Right ventricle myocardium superior (tissue), 1 donor: ENCODE measurements at places on chromosomes 5 and 9.

DNA sequence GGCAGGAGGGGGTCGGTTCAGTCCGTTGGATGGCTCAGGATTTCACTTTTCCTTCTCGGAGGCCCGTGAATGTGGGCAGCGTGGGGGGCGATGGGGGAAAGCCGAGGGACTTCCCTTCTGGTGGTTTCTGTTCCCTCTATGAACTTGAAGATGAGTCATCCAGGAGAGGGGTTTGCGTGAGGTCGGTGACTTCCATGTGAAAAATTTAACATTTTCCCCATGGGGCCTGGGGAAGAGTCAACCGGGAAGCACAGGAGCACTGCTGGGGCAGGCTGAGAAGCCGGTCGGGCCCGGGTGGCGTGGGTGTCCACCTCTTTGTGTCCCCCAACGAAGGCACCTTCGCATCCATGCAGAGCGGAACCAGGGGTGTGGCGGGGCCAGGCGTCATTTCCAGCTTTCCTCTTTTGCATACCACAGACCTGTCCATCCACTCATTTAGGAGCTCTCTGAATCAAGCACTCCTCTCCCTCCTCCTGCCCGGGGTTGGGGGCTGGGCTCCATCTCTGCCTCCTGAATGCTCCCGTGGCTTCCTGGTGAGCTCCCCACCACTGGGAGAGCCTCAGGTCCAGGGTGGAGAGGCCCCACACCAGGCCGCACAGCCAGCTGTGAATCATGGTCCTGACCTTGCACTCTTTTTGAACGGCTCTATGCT is 68.4 kb downstream of the ANKRD33B start:
- no peak for DNase-seq

GRCh38 chr5:8683496-8683895 is 814.5 kb downstream of the MTRR start:
- DNase-seq: no peak

GRCh38 chr5:147921136-147921535 is 14.8 kb upstream of the C5orf46 start:
- no peak for DNase-seq

GRCh38 chr5:135881819-135882218 is 13.8 kb downstream of the IL9 start:
- no peak for DNase-seq

DNA sequence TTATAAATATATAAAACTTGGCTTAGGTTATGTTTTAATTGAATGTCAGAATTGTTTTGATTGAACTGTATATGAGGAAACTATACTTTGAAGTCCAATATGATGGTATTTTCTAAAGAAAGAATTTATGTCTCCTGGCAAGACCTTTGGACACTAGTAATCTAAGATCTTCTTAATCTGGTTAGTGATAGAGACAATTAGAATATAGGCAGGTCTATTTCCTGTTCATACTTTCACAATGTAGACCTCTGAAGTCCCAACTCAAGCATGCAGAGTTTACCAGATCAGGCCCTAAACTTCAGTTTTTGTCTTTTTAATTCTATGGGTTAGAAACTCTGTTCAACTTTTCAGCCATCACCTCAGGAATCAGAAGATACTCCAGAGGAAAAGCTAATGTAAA is 6.9 kb upstream of the TMEM161B start:
- DNase-seq: no peak

- no peak for DNase-seq
Observed at GRCh38 chr9:96137671-96138429, 164.1 kb downstream of the HSD17B3 start.

- DNase-seq: peak; percentile 11
Observed at GRCh38 chr9:134853893-134854292, 26.7 kb upstream of the FCN2 start.

- no peak for DNase-seq
Observed at GRCh38 chr5:115541611-115542010, 3.0 kb downstream of the FEM1C start.

- DNase-seq: no peak
Observed at GRCh38 chr5:151071848-151072629, 8.8 kb downstream of the TNIP1 start.

- DNase-seq: peak; percentile 74
Observed at GRCh38 chr5:149656576-149657182, 73.4 kb upstream of the PPARGC1B start.

DNA sequence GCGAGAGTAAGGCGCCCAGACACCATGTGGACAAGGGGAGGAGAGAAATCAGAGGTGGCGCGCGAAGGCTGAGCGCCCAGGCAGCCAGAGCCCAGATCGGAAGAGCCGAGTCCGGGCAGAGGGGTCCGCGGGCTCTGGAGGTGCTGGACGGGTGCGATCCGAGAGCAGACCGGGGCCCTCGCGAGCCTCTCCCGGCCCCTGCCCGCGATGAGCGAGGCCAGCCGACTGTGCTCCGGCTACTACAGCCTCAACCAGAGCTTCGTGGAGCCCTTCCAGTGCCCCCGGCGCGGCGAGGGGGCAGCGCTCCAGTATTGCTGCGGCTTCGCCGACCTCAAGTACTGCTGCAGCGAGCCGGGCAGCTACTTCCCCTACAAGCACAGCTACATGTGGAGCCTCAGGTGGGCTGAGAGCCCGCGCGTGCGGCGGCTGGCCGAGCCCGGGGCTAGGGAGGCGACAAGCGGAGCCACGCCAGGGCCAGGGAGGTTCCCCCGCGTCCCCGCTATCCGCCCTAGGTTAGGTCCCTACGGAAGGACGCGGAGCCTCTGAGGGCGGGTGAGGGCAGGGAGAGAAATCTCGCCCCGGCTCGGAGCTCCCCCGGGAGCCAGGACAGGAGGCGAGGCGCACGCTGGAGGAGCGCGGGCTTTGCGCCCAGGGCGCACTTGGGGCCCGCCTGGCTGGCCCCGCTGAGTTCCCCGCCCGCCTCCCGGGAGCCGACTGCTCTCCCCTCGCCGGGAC is at the start of gene SHISAL2B:
Gene SHISAL2B, plus strand, starts transcription at position 87 of the 735 bp plus-strand sequence. Its CDS starts 121 bp downstream, at position 208.
- DNase-seq: no peak

GRCh38 chr5:146767534-146767933 is 111.0 kb downstream of the PPP2R2B start:
- DNase-seq: no peak

- DNase-seq: no peak
Observed at GRCh38 chr9:109556061-109556460, 58.0 kb upstream of the PTPN3 start.

GRCh38 chr5:4128994-4129393 is 533.4 kb downstream of the IRX1 start:
- peak; percentile 54 for DNase-seq

DNA sequence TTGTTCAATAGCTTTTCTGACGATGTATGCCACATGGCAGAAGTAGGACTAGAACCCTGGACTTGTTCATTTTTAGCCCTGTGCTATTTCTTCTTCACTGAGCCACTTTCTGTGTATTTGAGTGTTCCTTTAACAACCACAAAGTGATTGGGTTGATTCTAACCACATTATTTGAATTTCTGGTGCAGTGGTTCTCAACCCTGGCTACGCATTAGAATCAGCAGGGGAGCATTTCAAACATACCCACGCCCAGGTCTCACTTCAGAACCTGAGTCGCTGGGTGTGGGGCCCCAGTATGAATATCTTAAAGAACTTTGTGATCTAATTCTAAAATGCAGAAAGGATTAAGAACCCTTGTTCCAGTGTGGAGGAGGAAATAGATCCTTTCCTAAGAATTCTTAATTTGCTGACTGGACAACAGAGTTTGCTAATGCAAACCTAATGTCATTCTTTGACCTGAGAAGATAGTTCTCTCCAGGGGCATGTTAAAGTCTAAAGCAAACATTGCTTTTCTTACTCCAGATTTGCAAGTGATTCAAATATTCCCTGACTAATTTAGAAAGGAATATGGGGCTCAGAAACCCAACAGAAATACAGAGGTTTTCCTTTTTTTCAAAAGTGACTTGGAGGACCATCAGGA is 75.4 kb upstream of the GDNF start:
- no peak for DNase-seq

DNA sequence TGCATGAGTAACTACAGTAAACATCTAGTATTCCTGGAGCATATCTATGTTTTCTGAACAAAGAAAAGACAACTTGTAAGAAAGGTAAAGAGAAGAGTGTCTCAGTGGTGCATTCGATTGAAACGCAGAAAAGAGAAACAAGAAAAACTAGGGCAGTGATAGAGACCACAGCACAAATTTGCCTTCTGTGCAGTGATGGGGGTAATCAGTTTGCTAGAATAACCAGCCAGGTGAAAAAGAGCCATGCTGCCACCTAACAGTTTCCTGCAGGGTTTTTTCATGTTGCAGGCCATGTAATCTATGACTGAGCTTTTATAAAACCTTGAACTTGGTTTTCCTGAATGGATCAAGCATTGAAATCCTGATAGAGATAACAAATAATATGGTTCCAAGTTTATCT is 198.4 kb upstream of the MEF2C start:
- no peak for DNase-seq

DNA sequence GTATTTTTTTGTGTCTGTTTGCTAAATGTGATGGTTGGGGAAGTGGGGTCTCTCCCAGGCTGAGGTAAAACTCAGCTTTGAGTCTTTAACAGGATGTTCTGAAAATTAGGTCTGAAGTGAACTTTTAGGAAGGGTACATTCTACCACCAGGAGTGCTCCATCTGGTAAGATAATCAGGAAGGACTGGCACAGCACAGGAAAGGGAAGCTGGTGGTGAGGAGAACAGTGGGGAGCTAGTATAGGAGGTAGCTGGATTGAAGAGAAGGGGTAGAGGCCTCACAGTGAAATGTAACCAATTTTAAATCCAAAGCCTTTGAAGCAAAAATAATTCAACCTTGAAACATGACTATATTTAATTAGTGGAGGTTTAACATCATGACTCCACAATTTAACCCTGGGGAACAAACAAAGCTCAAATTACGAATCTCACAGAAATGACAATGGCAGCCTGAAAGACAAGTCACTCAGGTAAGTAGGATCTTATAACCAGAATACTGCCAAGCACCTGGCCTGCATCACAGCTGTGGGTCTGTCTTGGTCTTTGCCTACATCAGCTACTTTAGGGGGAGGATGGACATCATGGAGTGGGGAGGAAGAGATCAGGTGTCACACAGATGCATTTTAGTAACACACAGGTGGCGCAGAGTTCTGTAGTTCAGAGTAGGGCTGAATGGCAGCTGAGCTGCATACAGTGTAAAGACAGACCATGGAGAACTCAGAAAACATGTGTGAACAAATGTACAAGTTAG is 445.3 kb downstream of the DMRT2 start:
- no peak for DNase-seq

GRCh38 chr9:97425973-97426336 is 14.1 kb downstream of the TDRD7 start:
- no peak for DNase-seq

DNA sequence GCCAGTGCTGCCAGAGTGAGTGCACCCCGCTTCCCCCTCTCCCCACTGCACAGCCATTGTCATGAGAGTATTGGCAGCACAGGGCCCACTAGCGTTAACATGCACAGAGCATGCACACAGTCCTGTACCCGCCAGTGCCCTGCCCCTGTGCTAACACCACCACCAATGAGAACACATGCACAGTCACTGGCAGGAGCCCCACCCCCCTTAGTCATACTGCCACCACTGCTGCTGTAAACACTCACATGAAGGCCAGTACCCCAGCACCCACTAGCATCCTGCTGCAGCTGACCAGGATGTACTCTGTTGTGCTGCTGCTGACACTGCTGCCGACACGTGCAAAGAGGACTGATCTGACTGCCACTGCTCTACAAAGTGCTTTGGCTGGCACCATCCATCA is 19.5 kb upstream of the RANBP6 start:
- no peak for DNase-seq

DNA sequence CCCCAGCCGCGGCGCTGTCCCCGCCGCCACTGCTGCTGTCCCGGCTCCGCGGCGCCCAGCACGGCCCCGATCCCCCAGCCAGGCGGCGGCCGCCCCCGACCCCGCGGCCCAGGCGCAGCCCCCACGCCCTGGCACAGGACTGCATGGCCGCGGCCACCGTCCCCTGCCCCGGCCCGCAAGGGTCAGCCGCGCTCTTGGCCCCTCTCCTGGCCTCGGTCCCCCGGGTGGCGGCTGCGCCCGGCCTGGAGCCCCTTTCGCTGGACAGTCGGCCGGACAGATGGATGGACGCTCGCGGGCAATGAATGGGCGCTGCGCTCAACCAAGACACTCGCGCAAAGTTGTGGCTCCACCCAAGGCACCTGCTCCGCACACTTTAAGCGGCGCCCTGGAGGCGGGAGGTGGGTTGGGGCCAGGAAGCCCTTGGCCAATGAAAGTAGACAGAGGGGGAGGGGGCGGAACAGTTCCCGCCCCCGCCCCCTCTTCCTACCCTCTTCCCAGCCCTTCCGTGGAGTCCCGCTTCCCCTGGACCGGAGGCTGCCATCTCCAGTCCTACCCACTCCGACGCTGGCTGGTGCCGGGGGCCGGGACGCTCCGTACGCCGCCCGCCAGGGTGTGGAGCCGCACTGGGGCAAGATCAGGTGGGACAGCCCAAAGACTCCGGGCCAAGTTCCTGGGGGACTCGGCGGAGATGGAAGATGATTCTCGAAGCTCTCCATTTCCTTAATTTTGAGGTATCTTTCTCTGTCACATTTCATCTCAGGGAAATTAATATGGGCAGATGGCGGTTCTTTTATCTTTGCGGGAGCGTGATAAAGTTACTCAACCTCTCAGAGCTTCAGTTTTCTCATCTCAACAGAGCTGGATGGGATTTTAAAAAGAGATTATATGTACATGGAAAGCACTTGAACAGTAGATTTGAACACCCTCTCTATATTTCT is at the start of gene GLDC:
Gene GLDC, minus strand, starts transcription at position 375 of the 938 bp plus-strand sequence. Its CDS starts 230 bp downstream, at position 145.
- peak; percentile 47 for DNase-seq

GRCh38 chr9:94603259-94604160 is 9.9 kb upstream of the FBP2 start:
- peak; percentile 73 for DNase-seq

- DNase-seq: no peak
Observed at GRCh38 chr5:41956943-41957342, 31.9 kb downstream of the FBXO4 start.
